ENCODE measurements at places on chromosomes 5 and 9.

- peak; percentile 44 for DNase-seq
These were observed 73.3 kb upstream of the NREP start for GRCh38 chr5:111830333-111830732.

GRCh38 chr5:111984044-111984443, 227.1 kb upstream of the NREP start:
- DNase-seq, result no peak

- no peak for DNase-seq
These were observed 22.9 kb downstream of the SLC35A4 start for GRCh38 chr5:140587495-140587894.

DNA sequence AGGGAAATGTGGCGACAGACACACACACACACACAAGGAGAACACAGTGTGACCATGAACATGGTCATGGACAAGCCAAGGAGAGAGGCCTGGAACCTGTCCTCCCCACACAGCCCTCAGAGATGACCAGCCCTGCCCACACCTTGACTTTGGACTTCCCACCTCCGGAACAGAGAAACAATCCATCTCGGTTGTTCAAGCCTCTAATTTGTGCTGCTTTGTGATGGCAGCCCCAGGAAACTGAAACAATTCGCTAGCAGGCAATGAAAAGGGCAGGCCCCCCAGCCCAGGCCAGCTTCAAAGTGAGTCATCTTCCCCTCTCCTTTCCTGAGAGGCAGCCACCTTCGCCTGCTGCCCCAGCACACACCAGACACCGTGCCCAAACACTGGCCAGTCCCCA, 47.7 kb downstream of the NSUN2 start:
- DNase-seq, result no peak

DNA sequence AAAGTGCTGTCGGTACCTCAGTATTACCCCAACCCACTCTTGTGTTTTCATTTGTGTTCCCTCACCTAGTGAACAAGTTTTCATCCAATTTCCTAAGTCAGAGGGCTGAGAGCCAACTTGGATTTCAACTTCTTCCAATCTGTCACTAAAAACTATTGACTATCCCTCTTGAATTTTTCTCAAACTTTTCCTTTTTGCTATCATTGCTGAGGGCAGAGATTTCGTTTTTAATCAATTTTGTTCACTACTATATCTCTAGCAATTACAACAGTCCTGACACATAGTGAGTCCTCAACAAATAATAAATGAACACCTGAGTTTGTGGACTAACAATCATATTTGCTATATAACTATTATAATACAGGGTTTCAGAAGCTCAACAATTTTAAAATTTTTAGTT, 29.0 kb downstream of the MEIKIN start:
- no peak for DNase-seq

- no peak for DNase-seq
These were observed 124.8 kb downstream of the RGS3 start for GRCh38 chr9:113588242-113588810.

- DNase-seq, result no peak
These were observed 14.0 kb upstream of the TRIO start for GRCh38 chr5:14129123-14129522.

GRCh38 chr5:123398058-123398733, 25.0 kb downstream of the CEP120 start:
- DNase-seq, result no peak

DNA sequence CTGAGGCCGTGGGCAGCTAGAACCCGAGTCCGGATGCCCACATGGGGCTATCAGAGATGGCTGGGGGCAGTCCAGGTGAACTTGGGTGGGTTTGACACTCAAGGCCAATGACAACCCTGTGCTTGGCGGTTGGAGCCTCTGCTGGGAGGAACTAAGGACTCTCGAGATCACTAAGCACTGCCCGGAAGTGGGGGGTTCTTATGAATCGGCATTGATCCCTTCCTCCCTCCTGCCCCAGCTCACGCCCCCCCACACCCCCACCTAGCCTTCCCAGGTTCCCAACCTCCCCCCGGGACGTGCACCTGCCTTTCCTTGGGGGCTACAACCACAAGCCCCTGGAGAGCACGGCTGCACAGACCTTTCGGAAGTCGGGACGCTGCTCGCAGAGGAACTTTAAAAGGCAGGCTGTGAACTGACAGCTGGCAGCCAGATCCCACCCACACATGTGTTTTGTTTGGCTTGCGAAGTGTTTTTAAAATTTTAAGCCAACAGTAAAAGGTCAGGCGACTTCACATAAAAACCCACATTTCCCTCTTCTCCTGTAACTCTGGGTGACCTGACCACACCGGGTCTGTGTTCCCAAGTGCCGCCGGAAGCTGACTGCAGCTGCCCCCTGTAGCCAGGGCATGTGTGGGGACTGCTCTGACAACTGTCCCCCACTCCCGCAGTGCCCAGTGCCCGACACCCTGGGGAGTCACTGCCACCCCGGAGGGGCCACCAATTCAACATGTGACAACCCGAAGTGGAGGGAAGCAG, 5.1 kb upstream of the RALGDS start:
- DNase-seq, result no peak
